ENCODE measurements at places on chromosomes 13 and 19.

DNA sequence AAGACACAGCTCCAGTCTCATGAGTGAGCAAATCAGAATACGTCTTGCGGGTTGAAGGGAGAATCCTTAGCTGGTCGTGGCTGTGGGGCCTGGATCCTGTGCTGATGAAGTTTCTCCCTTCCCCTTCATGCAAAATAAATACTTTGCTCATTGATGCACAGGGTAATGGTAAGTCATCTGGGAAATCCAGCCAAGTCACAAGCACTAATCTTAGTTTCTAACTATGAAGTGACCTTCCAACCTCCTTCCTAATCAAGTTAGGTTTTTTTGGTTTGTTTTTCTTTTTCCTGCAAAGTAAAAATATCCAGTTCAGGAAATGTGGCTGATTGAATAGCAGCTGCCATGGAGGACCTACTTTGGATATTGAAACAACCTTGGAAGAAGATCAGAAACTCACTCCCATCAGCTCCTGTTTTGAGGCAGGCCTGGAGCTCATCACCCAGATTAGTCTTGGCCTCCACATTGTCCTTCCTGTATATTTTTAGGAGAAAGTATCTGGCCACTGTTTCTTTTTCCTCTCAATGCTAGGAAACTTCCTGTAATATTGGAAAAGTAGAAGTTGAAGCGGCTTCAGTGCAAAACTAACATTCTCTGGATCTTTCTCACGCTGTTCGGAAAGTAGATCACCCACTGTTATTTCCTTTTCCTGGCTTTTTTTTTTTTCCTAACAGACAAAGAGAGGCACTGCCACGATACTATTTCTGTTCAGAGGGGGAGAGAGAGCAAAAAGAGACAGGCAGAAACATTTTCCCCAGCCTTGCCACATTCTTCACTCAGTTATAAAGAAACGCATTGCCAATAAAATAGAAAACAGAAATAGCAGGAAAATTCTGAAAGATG lies 12.3 kb upstream of the ARL11 start:
- DNase-seq = no peak

- no peak for DNase-seq
Observed at GRCh38 chr19:29323021-29323430, 110.1 kb upstream of the UQCRFS1 start.

GRCh38 chr19:5993201-5993600 lies 15.3 kb upstream of the RANBP3 start:
- DNase-seq = no peak

DNA sequence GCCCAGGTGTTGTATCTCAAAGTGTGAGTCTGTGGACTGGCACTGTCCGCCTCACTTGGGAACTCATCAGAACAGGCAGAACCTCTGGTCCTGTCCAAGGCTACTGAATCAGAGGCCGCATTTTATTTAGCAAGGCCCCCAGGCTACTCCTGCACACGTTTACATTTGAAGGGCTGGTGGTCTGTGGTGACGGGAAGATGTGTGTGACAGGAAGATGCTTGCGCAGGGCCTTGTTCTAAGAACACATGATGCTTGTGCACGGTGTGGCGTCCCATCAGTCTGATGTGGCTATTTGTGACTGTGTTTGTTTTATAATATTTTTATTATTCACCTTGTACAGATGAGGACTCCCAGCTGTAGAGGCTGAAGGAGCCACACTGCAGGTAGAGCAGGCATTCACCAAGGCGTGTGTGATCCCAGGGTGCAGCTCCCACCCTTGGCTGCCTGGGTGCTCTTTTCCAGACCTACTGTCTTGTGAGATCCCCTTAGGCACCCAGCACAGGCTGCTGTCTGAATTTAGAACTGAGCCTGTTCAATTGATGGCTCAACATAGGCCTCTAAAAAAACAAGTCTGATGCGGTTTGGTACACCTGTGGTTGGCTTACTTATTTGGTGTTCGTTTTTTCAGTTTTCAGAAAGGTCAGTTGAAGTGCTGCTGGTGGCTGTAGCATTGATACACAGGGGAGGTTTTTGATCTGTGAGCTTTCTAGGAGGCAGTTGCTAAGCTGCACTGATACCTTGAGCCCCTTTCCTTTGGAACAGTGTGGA lies 3.1 kb downstream of the SLC25A15 start:
- DNase-seq = no peak

GRCh38 chr13:61013796-61014195 lies 401.9 kb downstream of the PCDH20 start:
- DNase-seq = no peak

DNA sequence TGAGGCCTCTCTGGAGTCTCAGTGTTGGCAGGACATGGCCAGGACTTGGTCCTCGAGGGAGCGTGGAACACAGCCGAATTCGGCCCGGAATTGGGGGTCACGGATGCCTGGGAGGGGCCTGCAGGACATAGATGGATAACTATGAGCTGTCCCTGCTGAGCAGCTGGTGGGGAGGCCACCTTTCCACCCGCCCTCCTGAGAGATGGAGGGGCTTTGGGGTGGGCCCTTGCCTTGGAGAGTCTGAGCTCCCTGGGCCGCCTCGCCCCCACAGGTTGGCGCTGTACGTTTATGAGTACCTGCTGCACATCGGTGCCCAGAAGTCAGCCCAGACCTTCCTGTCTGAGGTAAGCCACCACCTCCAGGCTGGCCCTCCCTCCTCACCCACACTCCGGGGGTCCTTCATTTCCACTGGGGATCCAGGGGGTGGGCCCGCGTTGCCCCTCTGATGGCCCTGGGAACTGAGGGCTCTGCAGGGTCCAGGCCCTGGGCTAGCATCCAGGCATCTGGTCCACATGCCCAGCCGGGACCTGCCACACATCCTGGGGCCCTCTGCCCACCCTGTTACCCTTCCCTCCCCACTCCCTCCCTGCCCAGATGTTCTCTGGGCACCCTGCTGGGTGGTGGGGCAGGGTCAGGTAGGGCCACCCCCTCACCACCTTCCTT lies 8.0 kb downstream of the SSBP4 start:
- no peak for DNase-seq

GRCh38 chr13:45594764-45595163 lies 20.8 kb downstream of the ERICH6B start:
- no peak for DNase-seq

GRCh38 chr13:26923824-26924605 lies 163.4 kb upstream of the GPR12 start:
- peak; percentile 13 for DNase-seq

- DNase-seq = no peak
Observed at GRCh38 chr13:21434588-21434987, 24.5 kb downstream of the ZDHHC20 start.

GRCh38 chr13:98450539-98451111 lies 126.3 kb downstream of the STK24 start:
- DNase-seq = no peak

GRCh38 chr13:97367016-97367822 lies 66.8 kb upstream of the RAP2A start:
- peak; percentile 10 for DNase-seq

DNA sequence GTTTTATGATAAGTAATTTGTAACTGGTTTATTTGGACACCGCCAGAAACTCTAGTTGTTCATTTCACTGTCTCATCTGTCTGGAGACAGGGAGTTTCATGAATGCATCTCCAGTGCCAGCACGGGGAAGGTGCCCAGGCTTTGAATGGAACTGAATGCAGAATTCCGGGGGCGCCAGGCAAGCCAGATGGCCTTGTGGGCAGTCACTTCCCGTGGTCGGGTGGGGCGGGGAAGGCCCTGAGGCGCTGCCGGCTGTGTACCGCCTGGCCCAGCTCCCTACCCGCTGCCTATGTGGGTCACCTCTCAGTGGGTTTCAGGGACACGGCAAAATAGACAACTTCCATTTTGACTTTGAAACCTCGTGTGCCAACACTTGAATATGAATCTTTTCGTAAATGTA lies 28.8 kb upstream of the MCF2L start:
- no peak for DNase-seq

GRCh38 chr13:43776501-43777079 lies 10.2 kb downstream of the ENOX1 start:
- no peak for DNase-seq

DNA sequence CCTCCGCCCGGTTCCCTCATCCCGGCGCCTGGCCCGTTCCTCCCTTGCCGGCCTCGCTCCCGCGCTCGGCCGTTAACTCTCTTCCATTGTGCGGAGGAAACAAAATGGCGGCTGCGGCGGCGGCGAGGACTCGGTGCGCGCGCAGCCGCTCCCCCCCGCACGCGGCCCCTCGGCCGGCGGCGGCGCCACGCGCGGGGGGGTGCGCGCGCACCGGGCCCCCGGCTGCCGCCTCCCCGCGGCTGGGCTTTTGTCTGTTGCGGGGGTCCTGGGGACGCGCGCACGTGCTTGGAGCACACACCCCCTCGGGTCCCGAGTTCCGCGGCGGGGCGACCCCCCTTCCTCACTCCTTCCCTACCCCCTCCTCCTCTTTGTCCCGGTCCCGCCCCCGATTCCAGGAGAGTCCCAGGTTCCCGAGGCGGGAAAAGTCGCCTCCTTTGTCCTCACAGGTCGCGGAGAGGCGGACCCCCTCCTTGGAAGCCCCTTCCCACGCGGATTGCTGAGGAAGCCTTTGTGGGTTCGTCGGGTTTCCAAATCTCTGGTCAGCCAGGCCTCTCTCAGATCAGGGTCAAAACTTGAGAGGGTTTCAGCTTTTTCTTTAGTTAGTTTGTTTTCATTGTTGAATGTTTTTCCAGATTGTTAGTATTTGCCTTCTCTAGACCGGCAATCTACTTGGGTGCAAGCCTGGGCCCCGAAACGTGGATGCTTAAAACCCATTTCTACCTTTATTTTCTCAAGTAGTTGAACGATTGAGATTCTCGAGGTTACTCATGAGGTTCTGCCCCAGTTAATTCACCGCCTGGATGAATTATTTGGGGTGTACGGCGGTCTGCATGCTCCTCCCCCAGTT lies 687 bp downstream of the ILF3 start:
- DNase-seq = peak; percentile 75

GRCh38 chr13:99834246-99834645 lies 137.3 kb downstream of the ZIC5 start:
- no peak for DNase-seq

- DNase-seq = peak; percentile 9
Observed at GRCh38 chr13:34942732-34943435, 814 bp downstream of the NBEA start.

DNA sequence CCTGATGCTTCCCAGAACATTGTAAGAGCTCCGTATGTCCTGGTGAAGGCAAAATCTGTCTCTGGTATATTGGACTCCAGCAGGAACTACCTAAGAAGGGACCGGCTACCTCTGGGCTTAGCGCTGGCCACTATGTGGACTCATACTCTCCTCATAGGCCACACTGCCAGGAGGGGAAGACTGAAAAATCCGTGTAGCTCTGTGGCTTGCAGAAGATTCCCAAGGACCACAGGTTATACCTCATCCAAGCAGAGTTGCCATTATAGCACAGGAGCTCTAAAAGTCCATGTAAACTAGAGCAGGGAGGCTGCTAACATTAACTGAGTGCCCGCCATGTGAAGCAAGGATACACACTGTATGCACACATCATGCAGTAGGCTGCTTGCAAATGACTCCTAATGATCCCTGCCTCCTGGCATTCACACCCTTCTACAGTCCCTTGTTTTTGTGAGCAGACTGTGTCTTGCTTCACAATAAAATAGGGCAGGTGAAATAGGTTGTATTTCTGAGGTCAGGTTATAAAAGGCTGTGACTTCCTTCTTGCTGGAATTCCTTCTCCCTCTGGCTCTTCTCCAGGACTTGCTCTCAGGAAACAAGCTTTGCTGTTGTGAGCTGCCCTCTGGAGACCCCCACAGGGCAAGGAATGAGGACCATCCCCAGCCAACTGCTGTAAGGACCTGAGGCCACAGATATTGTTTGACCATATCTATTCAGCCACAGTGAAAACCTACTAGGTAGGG lies 192.6 kb upstream of the UBL3 start:
- no peak for DNase-seq

- no peak for DNase-seq
Observed at GRCh38 chr19:11404588-11405222, 14.4 kb downstream of the RGL3 start.

DNA sequence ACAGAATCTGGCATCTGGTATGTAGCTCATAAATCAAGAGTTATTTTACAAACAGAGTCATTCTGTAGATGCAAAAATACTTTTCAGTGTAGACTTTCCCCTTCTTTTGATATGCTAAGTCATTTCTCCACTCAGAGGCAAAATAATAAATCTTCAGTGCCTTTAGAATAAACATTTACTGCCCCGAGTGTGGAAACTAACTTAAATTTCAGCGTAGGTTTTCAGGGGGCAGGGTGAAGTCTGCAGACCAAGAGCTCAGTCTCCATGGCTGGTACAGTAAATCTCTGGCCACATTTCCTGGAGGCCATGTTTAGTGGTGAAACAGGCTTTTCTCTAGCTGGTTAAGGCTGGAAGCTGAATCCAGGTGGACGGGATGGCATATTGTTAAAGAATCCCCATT lies 13.1 kb upstream of the ADPRHL1 start:
- no peak for DNase-seq

GRCh38 chr19:36041831-36042230 lies 9.2 kb upstream of the CLIP3 start:
- DNase-seq = peak; percentile 29

DNA sequence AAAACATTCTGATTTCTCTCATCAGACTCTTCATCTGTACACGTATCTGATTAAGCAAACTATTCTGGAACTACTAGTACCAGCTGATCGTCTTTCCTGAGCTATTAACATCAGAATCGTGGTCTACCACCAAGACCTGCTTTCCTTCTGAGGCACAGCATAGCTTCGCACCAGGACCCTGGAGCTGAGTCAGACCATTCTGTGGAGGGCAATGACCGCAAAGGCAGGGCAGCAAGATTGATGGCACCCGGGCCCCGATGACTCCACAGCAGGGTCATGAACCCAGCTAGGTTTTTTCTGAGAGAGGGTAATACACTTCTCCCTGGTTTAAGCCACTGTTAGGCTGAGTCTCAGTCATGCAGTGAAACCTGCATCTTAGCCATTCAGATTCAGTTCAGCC lies 158.7 kb upstream of the GPR12 start:
- peak; percentile 13 for DNase-seq

- DNase-seq = peak; percentile 82
Observed at GRCh38 chr19:56170261-56170660, 5.5 kb upstream of the GALP start.

DNA sequence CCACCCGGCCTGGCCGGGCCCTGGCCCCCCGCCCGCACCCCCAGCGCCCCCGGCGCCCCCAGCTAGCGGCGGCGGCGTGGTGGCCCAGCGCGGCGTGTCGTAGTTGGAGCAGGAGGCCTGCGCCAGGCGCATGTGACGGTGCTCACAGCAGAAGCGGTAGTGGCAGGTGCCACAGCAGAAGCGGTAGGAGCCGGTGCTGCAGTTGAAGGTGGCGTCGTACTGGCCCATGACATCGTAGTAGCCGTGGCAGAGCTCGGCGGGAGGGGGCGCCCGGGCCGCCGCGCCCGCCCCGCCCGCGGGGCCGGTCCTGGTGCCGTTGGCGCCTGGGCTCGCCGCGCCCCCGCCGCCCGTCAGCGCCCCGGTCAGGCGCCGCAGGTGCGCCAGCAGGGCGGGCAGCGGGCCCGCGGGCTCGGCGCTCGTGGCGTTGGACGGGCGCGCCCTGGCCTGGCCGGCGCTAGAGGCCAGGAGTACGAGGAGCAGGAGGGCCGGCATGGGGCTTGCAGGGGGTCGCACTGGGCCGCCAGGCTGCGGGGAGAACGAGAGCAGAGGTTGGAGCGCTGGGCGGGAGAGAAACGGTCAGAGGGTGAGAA lies 633 bp downstream of the SHISA7 start:
- no peak for DNase-seq

- no peak for DNase-seq
Observed at GRCh38 chr13:110546378-110546777, 15.1 kb downstream of the RAB20 start.

- DNase-seq = peak; percentile 49
Observed at GRCh38 chr19:39415111-39416046, 2.9 kb downstream of the PLEKHG2 start.
